ENCODE measurements at places on chromosomes 4 and X.

DNA sequence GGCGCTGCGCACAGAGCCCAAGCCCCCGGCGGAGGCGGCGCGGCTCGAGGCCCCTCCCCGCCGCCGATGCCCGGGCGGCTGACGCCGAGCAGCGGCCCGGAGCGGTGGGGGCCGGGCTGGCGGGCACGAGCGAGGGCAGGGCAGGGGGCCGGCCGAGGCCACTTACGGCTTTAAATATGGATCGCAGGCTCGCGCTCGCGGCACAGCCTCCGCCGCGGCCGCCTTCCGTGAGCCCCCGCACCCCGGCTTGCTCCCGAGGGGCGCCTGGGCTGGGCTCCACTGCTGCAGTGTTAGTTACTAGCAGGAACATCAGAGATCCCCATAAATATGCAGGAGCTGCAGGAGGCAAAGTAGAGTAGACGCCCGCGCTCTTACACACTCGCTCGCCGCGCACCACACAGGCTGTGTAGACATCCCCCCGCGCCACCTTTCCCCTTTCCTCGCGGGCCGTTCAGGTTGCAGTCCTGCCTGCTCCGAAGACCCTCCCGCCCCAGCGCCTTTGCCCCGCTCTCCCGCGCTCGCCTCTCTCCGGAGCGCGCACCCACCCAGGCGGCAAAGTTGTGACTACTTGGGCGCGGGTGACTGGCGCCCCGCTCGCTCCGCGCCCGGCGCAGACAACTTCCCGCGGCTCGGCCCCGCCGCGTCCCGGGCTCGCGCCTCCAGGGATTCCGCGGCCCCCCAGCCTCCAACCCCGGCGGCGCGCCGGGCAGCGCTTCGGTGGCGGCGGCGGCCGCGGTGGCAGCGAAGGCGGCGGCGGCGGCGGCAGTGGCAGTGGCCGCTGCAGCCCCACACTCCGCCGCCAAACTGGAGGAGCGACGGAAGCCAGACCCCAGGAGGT is 152.0 kb upstream of the SLC4A4 start:
- no peak for DNase-seq

- no peak for DNase-seq
Observed at GRCh38 chr4:36716874-36717273, 435.5 kb downstream of the DTHD1 start.

DNA sequence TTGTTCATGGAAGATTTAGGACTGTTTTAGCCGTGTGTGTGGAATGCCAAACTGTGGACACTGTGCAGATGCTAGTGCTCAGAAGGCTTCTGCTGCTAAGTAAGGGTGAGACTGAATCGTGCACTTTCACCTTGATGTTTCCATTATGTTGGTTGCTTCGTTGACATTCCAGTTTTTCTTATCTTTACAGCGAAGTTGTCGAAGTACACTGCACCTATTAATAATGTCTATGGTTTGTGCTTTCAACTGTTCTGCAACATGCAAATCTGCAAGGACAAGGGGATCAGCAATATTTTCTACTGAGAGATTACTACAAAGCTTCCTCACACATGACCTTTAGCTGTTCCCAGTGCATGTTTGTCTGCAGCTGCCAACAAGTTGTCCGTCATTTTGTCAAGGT is 67.7 kb downstream of the UGT2A3 start:
- no peak for DNase-seq

DNA sequence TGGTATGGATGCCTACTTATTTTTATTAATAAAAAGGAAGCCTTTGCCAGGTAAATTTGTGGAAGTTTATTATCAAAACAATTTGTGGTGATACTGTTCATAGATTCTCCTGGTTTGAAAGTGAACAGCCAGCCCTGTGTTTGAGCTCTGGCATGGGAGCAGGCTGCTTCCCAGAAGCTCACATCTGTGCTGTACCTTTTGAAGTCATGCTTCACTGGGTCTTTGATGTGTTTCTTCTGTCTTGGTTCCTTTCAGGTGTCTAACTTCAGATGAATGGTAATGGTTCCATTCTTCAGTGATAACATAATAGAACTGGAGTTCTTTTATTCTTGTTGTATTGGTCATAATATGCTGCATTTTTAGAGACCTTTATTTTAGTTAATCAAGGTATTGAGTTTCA is 85.5 kb downstream of the BMPR1B start:
- no peak for DNase-seq

DNA sequence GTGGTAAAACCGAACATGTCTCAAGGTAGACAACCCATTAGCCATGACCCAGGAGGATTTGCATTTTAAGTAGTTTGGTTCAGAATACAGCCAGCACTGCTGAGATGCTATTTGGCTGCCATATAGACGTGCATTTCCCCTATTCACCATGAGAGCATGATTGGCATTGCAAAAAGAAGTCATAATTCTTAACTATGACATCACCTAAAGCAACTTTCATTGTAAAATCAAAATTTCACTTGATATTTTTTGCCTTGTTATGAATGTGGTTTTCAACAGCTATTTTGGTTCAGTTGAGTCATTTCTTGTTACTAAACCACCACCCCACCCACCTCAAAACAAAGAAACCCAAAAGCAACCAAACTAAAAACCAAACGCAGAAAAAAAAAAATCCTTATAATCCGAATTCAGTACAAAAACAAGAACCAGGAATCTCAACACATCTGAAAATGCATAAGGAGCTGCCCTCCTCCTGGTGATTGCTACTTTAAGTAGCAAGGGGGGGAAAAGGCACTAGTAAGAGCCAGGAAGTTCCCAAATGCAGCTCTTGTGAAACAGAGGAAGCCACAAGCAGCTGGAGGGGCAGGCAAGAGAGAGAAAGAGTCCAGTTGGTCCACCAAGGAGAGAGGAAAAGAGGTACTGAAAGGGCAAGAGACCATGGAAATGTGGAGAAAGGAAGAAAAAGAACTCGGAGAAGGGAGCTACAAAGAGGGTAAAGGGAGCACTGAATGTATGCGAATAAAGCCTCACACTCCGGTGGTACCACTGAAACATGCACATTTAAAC is 3.1 kb downstream of the SLITRK4 start:
- no peak for DNase-seq

DNA sequence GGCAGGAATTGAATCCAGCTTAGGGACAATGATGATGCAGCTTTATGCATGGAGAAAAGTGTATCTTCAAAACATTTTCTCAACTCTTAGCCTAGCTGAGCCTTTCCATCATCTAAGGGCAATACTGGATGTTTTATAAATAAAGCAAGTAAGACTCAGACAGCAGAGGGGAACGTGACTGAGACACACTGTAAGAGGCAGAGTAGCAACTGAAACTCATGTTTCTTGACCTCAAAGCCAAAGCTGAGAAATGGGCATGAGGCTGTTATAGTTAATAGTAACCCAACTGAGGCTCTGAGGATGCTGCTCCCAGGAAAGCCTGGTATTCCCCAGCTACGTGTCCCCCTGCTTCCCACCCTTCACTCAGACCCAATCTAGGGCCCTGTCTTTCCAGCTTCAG is 44.6 kb downstream of the ARHGEF9 start:
- DNase-seq: no peak

Measured in thoracic aorta (tissue), 2 donors.